Endothelial cell of coronary artery (primary cell): ENCODE measurements at places on chromosomes 12 and 14. TPM values are rescaled to one million over a fixed set of nuclear protein-coding genes. Genes with fewer than 3 reads are reported as not detected.

HPD gene
- total RNA-seq, result not detected in 2 replicates

FGF6 gene
- total RNA-seq, result not detected in 2 replicates

ACIN1 gene
- 83.1 and 91.2 TPM in 2 replicates for total RNA-seq

ZNF605 gene
- 4.4 and 9.1 TPM in 2 replicates for total RNA-seq

DMAC2L gene
- total RNA-seq, result 4.3 and 6.1 TPM in 2 replicates

HRK gene
- under 0.01 TPM in 1 of 2 replicates, not detected in the other for total RNA-seq

ACSS3 gene
- 0.19 TPM in 1 of 2 replicates, not detected in the other for total RNA-seq

RHOJ gene
- total RNA-seq, result 96.6 and 112 TPM in 2 replicates

GALNT16 gene
- total RNA-seq, result 0.19 and 0.36 TPM in 2 replicates

TBC1D30 gene
- 10.1 and 13.6 TPM in 2 replicates for total RNA-seq

WIF1 gene
- not detected in 2 replicates for total RNA-seq

KRT73 gene
- total RNA-seq, result not detected in 2 replicates

NEUROD4 gene
- not detected in 2 replicates for total RNA-seq

TUBA1A gene
- total RNA-seq, result 928 and 1,246 TPM in 2 replicates

HOXC12 gene
- total RNA-seq, result not detected in 2 replicates

PIWIL1 gene
- not detected in 2 replicates for total RNA-seq

PPP1R12A gene
- total RNA-seq, result 94.7 and 120 TPM in 2 replicates

RABGGTA gene
- 20.5 and 21.1 TPM in 2 replicates for total RNA-seq

SLC39A2 gene
- total RNA-seq, result not detected in 2 replicates

RASSF9 gene
- 0.85 and 0.99 TPM in 2 replicates for total RNA-seq

PROX2 gene
- not detected in 2 replicates for total RNA-seq

IQSEC3 gene
- total RNA-seq, result not detected in 2 replicates

RDH16 gene
- under 0.01 and 0.28 TPM in 2 replicates for total RNA-seq

C12orf54 gene
- total RNA-seq, result not detected in 2 replicates

JPH4 gene
- not detected in 2 replicates for total RNA-seq

LMBR1L gene
- total RNA-seq, result 73.7 and 107 TPM in 2 replicates

ART4 gene
- total RNA-seq, result 9.4 and 17.9 TPM in 2 replicates

AQP6 gene
- total RNA-seq, result 0.09 TPM in 1 of 2 replicates, not detected in the other

P2RX4 gene
- 20.8 and 22.6 TPM in 2 replicates for total RNA-seq

GPR137C gene
- 0.45 and 0.94 TPM in 2 replicates for total RNA-seq

TAS2R8 gene
- total RNA-seq, result 0.09 TPM in 1 of 2 replicates, not detected in the other

SCAF11 gene
- total RNA-seq, result 42.9 and 54.8 TPM in 2 replicates

GLIPR1L1 gene
- total RNA-seq, result not detected in 2 replicates

GOLGA5 gene
- 30.9 and 34.6 TPM in 2 replicates for total RNA-seq

RERG gene
- 0.94 TPM in 1 of 2 replicates, not detected in the other for total RNA-seq

KRT77 gene
- not detected in 2 replicates for total RNA-seq

ALX1 gene
- total RNA-seq, result 0.09 and 0.81 TPM in 2 replicates

KRT75 gene
- total RNA-seq, result not detected in 2 replicates

OLR1 gene
- total RNA-seq, result not detected in 2 replicates

CLEC9A gene
- not detected in 2 replicates for total RNA-seq

GZMH gene
- total RNA-seq, result not detected in 2 replicates

RIPK3 gene
- total RNA-seq, result 2.9 and 3.5 TPM in 2 replicates

SERPINA10 gene
- not detected in 2 replicates for total RNA-seq

PLEKHG7 gene
- not detected in 2 replicates for total RNA-seq

ADSS1 gene
- 1.4 and 7.4 TPM in 2 replicates for total RNA-seq

TESPA1 gene
- total RNA-seq, result not detected in 2 replicates

SALL2 gene
- total RNA-seq, result 0.45 and 1.5 TPM in 2 replicates

NDRG2 gene
- total RNA-seq, result 0.09 TPM in 1 of 2 replicates, not detected in the other

DAO gene
- not detected in 2 replicates for total RNA-seq

CD163L1 gene
- 2.6 and 3.8 TPM in 2 replicates for total RNA-seq

KRT85 gene
- not detected in 2 replicates for total RNA-seq

AVPR1A gene
- total RNA-seq, result not detected in 2 replicates

CDC42BPB gene
- 91.7 and 139 TPM in 2 replicates for total RNA-seq
